ENCODE measurements at places on chromosomes 4 and X.

DNA sequence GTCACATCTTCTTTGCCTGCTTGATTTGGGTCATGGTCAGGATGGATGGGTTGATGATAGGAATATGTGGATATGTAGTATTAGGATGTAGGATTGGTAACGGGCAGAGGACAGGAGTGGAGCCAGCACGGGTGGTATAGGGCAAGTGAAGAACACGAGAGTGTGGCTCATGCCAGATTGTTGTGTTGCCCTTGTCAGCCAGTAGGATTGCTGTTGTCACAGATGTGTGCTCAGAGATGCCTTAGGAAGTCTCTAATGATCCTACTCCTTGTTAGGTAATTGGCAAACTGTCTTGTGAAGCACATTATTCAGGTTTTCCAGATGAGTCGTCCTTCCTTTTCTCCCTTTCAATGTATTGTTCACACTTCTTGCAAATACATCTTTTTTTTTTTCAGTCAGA, 5.5 kb downstream of the ATP10D start:
- no peak for DNase-seq

GRCh38 chr4:3412257-3413020, 29.3 kb upstream of the HGFAC start:
- no peak for DNase-seq

DNA sequence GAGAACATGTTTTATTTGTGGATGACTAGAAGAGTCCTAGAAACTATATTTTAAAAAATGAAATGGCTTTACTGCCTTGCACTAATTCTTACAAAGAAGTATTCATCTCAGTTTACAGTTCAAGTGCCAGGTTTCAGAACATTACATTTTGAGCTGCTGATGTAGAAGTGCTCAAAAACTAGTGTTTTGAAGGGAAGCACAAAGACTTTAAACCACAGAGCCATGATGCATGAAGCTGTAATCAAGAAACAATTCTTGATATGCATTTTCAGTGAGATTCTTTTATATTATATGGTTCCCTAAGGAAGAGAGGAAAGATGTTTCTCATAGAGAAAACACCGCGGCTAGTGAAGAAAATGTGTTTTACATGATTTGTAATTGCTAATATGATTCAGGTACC, 1163.0 kb downstream of the RAPGEF2 start:
- DNase-seq = no peak

GRCh38 chrX:3609810-3610209, 103.6 kb downstream of the PRKX start:
- no peak for DNase-seq

DNA sequence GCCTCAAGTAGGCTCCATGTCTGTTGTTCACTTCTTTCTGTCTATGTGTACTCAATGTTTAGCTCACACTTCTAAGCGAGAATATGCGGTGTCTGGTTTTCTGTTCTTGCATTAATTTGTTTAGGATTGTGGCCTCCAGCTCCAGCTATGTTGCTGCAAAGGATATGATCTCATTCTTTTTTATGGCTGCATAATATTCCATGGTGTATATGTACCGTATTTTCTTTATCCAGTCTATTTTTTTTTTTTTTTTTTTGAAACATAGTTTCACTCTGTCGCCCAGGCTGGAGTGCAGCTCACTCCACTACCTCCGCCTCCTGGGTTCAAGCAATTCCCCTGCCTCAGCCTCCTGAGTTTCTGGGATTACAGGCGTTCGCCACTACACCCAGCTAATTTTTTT, 5.7 kb upstream of the TMEM150C start:
- no peak for DNase-seq

DNA sequence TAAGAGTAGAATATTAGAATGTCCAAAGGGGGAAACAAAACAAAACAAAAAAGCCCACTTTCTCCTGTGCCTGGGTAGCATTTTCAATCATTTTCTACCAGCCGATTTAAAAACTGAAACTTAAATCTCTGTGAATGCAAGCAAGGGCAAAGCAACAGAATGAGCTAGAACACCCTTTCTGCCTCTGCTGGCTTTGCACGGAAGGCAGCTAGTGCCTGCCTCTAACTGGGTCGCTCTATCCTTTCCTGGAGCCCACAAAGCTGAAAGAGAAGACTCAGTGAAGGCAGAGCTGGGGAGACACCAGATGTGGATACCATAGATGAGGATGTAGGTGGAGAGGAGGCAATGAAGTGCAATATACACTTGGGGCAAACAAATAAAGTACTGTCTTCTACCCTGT, 248.9 kb upstream of the TTC29 start:
- no peak for DNase-seq

DNA sequence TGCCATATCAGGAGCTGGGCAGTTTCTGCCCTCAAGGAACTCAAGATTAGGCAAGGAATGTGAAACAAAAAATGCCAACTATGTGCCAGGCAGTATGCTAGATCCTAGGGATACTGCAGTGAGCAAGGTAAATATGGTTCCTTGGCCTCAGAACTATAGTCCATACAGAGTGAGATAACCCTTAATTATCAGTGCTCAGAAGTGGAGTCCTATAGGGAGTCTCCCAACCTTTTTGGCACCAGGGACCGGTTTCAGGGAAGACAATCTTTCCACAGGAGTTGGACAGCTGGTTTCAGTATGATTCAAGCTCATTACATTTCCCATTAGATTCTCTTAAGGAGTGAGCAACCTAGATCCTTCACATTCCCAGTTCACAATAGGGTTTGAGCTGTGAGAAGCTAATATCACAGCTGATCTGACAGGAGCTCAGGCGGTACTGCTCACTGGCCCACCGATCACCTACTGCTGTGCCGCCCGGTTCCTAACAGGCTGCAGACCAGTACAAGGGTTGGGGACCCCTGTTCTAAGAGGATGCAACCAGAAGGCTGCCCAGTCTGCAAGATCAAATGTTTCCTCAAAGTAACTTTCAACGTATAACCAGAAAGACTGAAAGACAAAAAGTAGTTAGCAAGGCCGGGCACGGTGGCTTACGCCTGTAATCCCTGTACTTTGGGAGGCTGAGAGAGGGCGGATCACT, 1.7 kb upstream of the SRP72 start:
- no peak for DNase-seq

- DNase-seq = no peak
Measured at GRCh38 chrX:40009890-40010289, 87.9 kb downstream of the BCOR start.

DNA sequence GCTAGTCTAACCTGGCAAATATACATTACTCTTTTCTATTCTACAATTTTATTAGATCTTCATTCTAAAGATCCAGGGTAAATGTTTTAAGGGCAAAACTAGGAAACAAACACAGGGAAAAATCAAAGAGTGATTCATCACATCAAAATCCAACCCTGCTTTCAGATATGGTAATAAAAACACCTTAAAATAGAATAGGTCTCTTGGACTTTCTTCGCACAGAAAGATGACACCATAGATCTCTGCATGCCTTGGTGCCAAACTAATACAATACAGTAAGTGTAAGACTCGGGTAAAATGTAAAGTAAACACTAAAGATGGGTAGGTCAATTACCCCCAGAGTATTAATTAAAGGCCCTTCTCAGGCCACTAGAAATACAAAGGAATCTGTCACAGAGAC, 34.2 kb downstream of the LDB2 start:
- no peak for DNase-seq

GRCh38 chr4:172982151-172982590, 186.4 kb upstream of the GALNT7 start:
- DNase-seq = no peak

DNA sequence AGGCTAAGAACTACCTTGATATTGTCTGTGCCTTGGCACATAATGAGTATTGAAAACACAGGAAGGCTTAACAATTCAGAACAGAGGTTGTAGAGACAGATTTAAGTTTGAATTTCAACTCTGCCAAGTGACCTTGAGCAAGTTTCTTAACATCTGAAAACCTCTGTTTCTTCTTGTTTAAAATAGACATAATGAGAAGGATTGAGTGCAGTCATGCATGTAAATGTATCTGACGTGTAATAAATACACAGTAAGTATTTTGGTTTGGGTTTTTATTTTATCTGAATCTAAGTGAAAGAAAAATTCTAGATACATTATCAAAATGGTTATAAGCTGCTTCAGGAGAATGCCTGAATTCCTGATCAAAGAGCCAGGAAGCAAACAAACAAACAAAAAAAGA, 111.9 kb downstream of the ANXA5 start:
- no peak for DNase-seq

- DNase-seq = no peak
Measured at GRCh38 chr4:127307996-127308395, 324.8 kb upstream of the INTU start.

DNA sequence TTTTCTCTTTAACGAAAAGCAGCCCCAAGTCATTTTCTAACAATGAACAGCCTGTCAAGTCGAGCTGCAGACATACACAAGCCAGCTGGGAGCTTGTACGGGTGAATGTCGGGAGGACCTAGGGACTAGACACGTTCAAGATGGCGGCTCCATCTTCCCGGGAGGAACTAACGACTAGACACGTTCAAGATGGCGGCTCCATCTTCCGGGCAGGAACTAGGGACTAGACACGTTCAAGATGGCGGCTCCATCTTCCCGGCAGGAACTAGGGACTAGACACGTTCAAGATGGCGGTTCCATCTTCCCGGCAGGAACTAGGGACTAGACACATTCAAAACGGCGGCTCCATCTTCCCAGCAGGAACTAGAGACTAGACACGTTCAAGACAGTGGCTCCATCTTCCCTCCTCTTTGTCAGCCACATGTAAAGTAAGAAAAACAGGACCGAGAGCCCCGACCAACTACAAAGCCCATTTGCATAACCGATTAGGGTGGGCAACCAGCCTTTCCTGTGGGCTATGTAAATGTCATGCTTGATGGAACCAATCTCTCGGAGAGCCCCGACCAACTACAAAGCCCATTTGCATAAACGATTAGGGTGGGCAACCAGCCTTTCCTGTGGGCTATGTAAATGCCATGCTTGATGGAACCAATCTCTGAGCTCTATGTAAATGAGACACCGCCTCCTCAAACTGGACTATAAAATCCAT, 175.5 kb downstream of the DHRSX start:
- peak; percentile 31 for DNase-seq

- no peak for DNase-seq
Measured at GRCh38 chrX:41491267-41492004, 44.3 kb downstream of the NYX start.

- DNase-seq = no peak
Measured at GRCh38 chrX:15343075-15343476, 7.8 kb upstream of the PIGA start.

DNA sequence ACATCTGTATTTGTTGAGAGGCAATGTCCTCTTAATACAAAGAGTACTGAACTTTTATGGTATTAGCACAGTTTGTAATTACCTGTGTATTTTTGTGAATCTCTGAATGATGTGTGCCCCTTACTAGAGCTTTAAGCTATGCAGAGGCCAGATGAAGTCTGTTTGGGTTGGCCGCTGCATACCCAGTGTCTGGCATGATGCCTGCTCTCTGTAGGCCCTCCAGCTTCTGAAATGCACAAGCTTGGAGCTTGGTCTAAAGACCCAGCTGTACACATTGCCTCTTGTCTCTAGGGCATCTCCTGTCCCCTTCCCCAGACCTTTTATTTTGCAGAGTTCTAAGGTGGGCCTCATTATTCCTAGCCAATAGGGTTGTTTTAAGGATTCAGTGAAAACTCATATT, 68.6 kb downstream of the CDS1 start:
- no peak for DNase-seq

GRCh38 chr4:157226601-157227000, 6.1 kb downstream of the GRIA2 start:
- DNase-seq = no peak

- DNase-seq = no peak
Measured at GRCh38 chr4:80814266-80814665, 216.2 kb upstream of the BMP3 start.

DNA sequence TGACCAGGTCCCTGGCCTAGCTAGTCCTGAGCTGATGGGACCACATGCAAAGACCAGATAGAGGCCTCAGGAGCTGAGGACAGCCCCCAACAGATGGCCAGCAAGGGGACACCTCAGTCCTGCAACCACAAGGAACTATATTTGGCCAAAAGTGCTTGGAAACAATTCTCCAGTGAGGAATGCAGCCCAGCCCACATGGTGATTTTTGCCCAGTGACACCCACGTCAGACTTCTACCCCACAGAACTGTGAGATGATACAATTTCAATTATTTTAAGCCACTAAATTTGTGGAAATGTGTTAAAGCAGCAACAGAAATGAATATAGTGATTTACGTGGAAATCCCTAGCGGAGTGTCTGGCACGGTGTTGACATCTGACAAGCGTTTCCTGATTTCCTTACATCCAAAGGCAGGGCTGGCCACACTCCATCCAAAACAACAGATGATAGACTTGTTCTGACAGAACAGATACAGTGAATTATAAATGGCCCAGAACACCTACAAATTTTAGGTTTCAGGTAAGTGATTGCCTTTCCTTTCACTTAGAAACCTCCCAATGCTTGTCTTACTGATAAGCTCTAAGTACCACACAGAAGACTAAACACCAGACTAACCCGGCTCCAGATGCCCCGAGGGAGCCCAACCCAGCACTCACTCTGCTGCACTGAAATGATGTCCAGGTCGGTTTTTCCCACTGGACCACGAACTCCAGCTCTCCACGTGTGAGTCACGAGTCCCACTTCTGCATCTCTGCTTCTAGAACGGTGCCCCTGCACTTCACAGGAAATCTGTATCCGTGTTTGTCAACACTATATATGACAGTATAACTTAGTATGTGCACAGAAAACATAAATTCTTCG, 5.8 kb downstream of the AFAP1 start:
- DNase-seq = no peak

DNA sequence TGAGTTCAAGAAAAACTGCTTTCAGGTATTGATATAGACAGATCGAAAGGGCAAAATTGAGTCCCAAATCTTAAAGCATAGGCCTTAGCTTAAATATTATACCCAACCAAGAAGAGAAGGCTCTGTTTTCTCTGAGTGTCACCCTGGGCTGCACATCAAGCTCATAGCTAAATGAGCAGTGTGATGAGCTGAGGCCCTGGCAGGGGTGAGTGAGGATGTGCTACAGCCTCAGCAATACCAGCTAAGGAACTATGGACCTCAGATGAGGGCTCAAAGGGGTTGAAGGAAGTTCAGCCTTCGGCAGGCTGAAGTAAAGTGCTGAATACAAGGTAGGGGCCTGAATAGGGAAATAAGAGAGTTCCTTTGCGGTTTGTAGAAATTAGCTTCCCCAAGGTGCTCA, 79.3 kb downstream of the FAM114A1 start:
- DNase-seq = no peak

DNA sequence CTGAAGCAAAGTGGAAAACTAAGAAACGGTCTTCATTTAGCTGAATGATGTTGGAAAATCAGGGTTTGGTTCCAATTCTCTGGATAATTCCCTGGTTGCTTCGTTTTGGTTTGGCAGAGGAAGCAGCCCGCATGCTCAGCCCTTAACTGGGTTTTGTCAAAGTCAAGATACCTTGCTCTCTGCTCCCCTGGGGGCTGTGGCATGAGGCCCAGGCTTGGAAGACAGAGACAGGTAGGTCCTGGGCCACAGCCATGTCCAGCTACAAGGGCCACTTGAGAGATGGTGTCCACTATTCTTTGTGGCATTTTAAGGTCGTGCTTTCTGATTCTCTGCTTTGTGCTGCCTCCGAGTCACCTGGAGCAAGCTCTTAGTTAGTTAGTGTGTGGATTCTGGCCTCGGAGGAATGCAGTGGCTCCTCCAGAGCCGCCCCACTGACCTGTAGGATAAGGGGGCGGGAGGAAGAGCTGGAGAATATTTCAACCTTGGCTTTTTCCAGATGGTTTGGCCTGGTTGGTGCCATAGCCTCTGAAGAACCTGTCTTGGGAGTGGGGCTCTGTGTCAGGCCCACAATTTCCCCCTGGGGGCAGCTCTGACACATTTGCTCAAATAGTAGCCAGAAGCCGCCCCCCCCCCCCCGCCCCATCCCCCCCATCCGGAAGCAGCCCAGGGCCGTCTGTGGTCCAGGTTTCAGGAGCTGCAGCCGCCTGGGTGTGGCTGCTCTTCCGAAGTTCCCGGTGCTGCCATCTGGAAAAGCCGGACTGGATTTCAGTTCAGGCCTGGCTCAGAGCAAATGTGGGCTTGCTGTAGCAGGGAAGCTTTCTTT, 147.1 kb downstream of the NHS start:
- DNase-seq = no peak
